ENCODE measurements at places on chromosomes 7 and 10. TPM values are rescaled to one million over a fixed set of nuclear protein-coding genes. Genes with fewer than 3 reads are reported as not detected.

NPC1L1 gene
- polyA plus RNA-seq: not detected

IDI2 gene
- polyA plus RNA-seq: not detected

MUC12 gene
- 1.1 TPM for polyA plus RNA-seq

WASHC2C gene
- polyA plus RNA-seq: 9.3 TPM

OPALIN gene
- not detected for polyA plus RNA-seq

DNA sequence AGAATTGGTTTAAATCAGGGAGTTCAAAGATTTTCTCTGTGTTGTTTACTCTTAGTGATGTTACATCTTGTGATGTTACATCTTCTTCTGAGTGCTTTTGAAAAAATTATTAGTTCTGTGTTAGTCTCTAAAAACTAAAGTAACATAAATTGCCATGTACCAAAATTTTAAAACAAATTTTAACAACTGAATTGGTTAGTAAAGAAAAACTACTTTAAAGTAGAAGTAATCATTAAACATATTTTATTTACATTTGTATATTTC, 5.2 kb upstream of the IGF2BP3 start:
- no peak for DNase-seq

GRCh38 chr10:110268971-110269370, 35.7 kb downstream of the SMNDC1 start:
- DNase-seq: no peak

- DNase-seq: peak; percentile 69
These were observed 105.3 kb downstream of the ARHGAP21 start for GRCh38 chr10:24618401-24618800.

DNA sequence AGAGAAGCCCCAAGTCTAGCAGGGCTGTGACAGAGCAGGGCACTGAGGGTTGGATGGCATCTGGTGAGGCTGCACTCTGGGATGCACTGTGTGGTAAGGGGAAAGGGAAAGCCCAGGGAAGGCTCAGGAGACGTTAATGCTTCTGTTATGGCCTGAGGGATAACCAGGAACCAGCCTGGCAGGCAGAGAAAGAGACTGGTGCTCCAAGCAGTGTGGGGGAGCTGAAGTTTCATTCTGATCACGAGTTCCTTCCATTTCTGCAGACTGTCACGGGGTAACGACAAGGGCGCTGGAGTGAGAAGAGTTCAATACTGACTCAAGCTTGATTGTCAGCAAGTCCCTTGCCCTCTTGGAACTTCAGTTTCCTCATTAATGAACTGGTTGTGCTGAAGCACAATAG, 730.9 kb downstream of the GRID1 start:
- no peak for DNase-seq

- DNase-seq: no peak
These were observed 11.0 kb upstream of the NDUFB2 start for GRCh38 chr7:140685407-140686087.

- no peak for DNase-seq
These were observed 13.8 kb downstream of the HSPA12A start for GRCh38 chr10:116728526-116729096.

- DNase-seq: no peak
These were observed 99.5 kb downstream of the VTI1A start for GRCh38 chr10:112546474-112546873.

DNA sequence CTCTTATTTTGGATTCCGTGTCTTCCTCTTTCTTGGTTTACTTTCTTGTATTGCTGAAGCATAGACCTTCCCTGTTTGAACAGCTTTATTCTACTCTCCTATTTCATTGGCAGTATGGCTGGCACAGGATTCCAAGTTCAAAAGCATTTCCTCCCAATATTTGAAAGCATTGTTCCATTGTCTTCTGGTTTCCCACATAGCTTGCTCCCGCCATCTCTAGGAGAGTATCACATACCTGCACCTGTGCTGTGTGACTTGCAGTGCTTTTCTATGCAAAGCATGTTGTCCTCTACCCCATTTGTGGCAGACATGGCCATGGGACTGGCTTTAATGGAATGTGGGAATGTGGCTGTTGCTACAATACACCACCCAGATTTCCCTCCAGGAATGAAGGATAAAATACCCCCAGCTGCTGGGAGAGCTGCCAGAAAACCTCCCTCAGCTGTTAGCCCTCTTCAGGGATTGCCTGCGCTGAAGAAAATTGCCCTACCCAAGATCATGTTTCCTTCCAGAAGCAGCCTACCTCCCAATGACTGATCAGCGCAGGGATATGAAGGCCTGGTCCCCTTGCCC, 6.9 kb upstream of the MYOF start:
- DNase-seq: no peak

- no peak for DNase-seq
These were observed at the start of gene LBX1 for GRCh38 chr10:101229266-101230182. LBX1 (minus strand) TSS chr10:101229463; CDS start chr10:101228815, 648 bp downstream.

DNA sequence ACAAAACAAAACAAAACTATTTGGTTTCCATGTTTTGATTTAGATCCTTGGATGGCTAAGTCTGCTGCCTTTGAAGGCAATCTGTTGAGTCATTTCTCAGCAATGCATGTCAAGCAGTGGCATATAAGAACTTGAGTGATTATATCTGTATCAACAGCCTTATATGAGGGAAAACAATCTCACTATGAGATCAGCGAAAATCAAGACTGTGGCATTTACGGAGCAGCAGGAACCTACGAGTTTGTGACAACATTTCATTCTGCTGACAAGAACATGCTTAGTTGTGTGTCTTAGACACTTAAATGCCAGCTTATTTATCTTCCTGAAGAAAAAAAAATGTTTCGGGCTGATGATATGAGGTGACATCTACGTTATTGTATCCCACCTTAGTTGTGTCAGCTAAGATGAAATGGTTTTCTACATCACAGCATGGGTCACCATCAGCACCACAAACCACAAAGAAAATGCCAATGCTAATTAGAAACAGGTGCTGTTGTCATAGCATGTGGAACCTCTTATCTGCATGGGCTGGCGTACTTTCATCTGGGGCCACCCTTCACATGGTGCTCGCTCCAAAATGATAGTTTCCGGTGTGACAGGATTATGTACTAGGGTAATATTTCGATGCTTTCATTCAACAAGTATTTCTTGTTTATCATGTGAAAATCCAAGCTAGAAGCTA, 1085.5 kb downstream of the SORCS1 start:
- peak; percentile 37 for DNase-seq
